T-helper 1 cell (primary cell): ENCODE measurements at places on chromosomes 12 and 14.

- DNase-seq, result no peak
Observed at GRCh38 chr14:103109535-103110441, 13.5 kb upstream of the TNFAIP2 start.

GRCh38 chr12:121295746-121296617 lies 527 bp downstream of the CAMKK2 start:
- DNase-seq, result no peak

DNA sequence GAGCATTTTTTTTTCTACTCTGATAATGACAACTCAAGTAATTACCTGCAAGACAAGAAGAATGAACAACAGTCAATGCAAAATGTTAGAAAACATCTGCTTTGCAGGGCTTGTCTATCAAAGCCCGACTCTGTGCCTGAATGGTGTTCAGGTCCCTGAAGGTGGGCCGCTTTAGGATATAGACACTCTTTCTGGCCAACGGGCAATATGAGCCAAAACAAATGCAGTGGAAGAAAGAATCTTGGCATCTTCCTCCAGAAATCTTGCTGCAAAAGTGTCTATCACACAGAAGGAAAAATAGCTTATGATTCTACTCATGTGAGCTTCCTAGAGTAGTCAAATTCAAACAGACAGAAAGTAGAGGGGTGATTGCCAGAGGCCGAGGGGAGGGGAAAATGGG lies 32.7 kb downstream of the FOS start:
- no peak for DNase-seq

- no peak for DNase-seq
Observed at GRCh38 chr12:109347589-109347988, at the start of gene MYO1H. Gene MYO1H (plus strand): TSS chr12:109347900. CDS start chr12:109347961, 61 bp downstream.

DNA sequence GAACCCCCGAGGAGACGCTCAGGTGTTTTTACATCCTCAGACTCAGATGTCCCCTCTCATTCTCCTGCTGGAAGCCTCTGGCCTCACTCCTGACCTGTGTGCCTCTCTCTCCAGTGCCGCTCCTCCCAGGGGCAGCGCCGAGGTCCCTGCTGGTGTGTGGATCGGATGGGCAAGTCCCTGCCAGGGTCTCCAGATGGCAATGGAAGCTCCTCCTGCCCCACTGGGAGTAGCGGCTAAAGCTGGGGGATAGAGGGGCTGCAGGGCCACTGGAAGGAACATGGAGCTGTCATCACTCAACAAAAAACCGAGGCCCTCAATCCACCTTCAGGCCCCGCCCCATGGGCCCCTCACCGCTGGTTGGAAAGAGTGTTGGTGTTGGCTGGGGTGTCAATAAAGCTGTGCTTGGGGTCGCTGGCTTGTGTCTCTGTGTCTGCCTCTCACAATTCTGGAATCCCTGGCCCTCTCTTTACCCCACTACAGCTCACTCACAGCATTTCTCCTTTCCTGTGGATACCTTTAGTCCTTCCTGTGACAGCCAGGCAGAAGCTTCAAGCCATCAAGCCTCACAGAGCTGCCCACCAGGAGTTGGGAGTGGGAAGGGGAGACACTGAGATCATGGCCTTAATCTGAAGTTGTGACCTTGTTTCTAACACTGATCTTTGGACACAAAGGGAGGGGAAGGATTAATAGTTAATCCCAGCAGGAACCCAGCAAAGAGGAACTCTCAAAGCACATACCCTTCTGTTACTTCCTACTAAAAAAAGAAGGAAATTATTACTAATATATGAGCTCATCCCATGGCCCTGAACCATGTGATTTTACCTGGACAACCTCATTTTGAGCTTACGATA lies 1.1 kb upstream of the SOAT2 start:
- no peak for DNase-seq

DNA sequence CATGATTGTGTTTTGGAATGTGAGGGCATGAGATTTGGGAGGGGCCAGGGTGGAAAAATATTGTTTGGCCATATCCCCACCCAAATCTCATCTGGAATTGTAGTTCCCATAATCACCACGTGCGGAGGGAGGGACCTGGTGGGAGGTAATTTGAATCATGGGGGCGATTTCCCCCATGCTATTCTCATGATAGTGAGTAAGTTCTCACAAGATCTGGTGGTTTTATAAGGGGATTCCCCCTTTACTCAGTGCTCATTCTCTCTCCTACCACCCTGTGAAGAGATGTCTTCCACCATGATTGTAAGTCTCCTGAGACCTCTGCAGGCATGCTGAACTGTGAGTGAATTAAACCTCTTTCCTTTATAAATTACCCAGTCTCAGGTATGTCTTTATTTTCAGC lies 15.7 kb downstream of the OR10P1 start:
- DNase-seq, result no peak

DNA sequence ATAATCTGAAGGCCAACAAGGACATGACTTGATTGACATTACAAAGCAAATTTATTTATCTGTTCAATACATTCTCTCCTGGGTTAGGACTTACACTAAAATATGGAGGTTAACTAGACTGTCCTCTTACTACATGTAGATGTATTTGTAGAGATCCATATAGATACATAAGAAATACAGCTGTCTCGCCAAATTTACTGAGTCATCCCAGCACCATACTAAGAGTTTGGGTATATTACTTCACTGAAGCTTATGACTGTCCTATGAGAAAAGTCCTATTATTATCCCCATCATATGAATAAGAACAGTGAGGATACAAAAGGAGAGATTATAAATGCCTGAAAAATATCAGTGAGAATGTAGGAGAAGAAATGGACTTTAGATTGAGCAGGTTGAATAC lies 44.8 kb upstream of the ACSM4 start:
- DNase-seq, result no peak

GRCh38 chr14:44970907-44971306 lies 8.9 kb downstream of the TOGARAM1 start:
- DNase-seq, result no peak

DNA sequence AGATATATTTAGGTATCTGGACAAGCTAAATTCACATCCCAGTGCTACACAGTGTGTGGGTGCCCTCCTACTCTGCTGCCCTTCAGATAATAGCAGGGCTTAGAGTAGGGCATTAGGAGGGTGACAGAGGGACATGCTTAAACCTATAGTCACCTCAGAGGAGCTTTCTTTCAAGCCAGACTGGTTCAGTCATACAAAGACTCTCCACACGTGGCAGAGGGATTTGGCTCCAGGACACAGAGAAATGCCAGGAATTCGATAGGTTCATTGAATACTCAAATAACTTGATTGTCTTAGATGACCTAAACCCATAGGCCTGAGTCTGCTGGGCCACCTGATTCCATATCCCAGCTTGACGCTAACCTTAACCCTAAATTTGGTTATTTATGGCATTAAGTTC lies 163.5 kb downstream of the TPH2 start:
- no peak for DNase-seq

DNA sequence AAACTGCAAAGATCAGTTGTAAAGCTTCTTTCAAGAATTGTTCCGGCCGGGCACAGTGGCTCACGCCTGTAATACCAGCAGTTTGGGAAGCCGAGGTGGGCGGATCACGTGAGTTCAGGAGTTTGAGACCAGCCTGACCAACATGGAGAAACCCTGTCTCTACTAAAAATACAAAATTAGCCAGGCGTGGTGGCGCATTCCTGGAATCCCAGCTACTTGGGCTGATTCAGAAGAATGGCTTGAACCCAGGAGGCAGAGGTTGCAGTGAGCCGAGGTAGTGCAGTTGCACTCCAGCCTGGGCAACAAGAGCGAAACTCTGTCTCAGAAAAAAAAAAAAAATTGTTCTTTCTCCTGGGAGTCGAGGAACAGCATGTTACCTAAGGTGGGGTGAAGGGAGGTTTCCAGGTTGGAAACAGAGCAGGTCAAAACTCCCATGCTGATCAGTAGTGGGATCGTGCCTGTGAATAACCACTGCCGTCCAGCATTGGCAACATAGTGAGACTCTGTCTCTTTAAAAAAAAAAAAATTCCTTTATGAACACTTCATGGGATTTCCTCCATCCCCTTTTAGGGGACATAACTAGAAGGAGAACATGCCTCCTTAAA lies 13.9 kb downstream of the FBXO34 start:
- DNase-seq, result no peak

GRCh38 chr14:64824471-64824870 lies 55.2 kb downstream of the SPTB start:
- no peak for DNase-seq

- DNase-seq, result peak; percentile 34
Observed at GRCh38 chr12:120249875-120250795, 15.4 kb downstream of the PXN start.

GRCh38 chr12:126201981-126202537 lies 1136.8 kb downstream of the AACS start:
- DNase-seq, result no peak

GRCh38 chr12:111812881-111813741 lies 28.9 kb upstream of the MAPKAPK5 start:
- peak; percentile 27 for DNase-seq
